ENCODE measurements at places on chromosomes 5 and 9.

DNA sequence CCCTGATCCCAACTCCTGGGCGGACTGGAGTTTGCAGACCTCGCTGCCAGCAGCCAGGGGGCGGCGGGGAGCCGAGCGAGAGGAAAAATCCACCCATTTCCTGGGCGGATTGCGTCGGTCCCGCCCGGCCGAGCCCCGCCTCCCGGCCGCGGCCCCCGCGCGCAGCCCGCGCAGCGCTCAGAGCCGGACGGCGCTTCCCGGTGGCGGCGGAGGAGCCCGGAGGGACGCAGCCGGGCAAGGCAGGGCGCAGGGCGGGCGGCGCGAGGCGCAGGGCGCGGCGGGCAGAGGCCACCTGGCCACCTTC lies at the start of gene OLFM1:
Gene OLFM1 (plus strand): TSS at position 180 of the 304 bp plus-strand sequence. CDS start 322 bp downstream, outside the sequence.
- no peaks in the 10 kb centered on the region for H3K36me3 ChIP-seq
- no peak within 1 kb of the TSS for H3K4me3 ChIP-seq
- H3K27me3 ChIP-seq: peaks cover 46% of the 10 kb centered on the region

DNA sequence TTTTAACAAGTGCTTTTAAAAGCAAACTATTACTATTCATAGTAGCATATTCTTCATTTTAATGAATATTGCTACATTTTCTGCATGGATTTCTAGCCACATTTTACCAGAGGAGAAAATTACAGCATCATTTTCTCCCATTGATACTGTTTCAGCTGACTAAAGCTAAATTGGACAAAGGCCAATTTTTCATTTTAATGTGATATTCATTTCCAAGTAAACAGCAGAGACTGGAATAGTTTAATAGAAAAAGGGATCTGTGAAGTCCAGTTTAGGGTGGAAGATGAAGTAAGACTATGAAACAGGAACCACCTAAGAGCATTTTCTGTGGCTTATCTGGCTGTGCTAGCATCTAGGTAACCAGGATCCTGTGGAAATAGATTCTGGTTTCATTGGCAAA lies 128.1 kb downstream of the GIN1 start:
- H3K27ac ChIP-seq: no peak overlapping the region
- H3K36me3 ChIP-seq: peaks cover 6% of the 10 kb centered on the region
- H3K4me3 ChIP-seq: no peak overlapping the region
- no peaks in the 10 kb centered on the region for H3K27me3 ChIP-seq
- H3K4me1 ChIP-seq: peaks cover 5% of the 10 kb centered on the region

DNA sequence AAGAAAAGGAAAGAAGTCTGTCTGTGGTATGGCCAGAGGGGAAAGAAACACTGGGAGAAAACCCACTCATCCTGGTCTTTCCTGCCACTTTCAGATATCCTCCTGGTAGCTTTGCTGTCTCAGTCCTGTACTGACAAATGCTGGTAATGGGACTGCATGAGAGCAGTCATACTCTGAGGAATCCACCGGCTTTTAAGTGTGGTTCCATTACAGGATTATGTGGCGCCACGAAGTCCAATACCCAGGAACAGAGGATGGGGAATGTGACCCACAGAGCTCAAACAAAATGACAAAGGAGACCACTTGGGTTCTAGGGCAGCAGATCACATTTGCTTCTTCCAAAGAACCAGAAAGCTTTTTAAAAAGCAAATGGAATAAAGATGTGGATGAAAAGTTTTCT lies 26.3 kb upstream of the FBP1 start:
- H3K27me3 ChIP-seq: peaks cover 13% of the 10 kb centered on the region
- peaks cover 14% of the 10 kb centered on the region for H3K4me1 ChIP-seq
- H3K27ac ChIP-seq: no peak overlapping the region

GRCh38 chr9:69919461-69920061 lies 98.9 kb downstream of the CFAP95 start:
- H3K27me3 ChIP-seq: peaks cover 19% of the 10 kb centered on the region
- H3K4me3 ChIP-seq: no peak overlapping the region
- no peaks in the 10 kb centered on the region for H3K36me3 ChIP-seq
- H3K4me1 ChIP-seq: no peaks in the 10 kb centered on the region

DNA sequence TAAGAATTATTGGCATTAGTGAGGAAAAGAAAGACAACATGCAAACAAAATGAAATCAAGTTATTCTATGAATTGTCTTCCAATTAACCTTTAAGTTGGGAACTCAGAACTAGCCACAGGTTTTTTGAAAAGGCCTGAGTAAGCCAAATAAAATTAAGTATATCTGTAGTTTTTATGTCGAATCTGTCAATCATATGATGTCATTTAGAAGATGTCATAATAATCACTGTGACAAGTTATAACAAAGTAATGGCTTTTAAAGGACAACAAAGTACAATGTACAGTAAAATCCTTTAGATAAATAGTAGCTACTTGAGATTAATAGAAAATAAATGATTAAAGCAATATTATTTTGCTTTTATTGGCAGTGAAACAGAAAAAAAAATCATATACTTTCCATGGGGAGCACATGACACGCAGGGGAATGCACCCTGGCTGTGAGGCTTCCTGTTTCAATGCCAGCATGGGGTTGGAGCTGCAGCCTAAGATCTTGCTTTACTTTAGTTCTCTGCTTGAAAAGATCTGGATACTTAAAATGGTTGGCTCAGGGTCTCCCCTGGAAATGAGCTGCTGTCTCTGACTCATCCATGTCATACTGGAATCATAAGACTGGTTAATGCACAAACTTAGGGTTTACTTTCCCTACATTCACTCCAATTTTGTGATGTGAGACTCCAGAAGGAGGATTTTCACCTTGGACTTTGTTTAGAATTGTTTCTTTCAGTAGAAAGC lies 284.3 kb downstream of the TAF11L14 start:
- H3K27ac ChIP-seq: no peak overlapping the region
- H3K27me3 ChIP-seq: no peaks in the 10 kb centered on the region
- H3K4me3 ChIP-seq: no peak overlapping the region
- no peaks in the 10 kb centered on the region for H3K4me1 ChIP-seq

DNA sequence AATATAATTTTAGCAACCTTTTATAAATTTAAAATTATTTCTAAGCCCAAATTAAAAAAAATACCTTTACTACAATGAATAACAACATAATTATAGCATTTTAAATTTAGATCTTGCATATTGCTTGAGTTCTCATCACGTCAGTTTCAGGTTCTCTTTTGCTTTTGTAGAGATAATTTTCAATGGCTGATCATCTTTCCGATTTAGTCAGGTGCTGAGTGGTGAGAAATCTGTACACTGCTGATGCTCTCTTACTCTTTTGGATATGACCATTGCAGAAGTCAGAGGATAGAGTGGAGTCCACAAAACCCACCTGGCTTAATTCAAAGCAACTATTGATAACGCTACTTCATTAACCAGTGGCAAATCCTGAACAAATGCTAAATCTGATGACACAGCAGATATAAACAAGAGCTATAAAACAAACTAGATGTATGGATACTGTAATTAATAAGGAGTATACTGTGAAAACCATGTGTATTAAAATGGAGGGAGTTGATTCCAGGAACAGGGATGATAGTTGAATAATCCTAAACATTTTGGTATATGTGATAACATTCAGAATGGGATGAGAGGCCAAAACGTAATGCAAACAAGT lies 394.8 kb downstream of the CSNK1G3 start:
- H3K4me3 ChIP-seq: no peak overlapping the region
- DNase-seq: no peak
- H3K4me1 ChIP-seq: no peaks in the 10 kb centered on the region
- H3K27me3 ChIP-seq: no peaks in the 10 kb centered on the region
- no peak overlapping the region for H3K27ac ChIP-seq
- no peaks in the 10 kb centered on the region for H3K36me3 ChIP-seq

DNA sequence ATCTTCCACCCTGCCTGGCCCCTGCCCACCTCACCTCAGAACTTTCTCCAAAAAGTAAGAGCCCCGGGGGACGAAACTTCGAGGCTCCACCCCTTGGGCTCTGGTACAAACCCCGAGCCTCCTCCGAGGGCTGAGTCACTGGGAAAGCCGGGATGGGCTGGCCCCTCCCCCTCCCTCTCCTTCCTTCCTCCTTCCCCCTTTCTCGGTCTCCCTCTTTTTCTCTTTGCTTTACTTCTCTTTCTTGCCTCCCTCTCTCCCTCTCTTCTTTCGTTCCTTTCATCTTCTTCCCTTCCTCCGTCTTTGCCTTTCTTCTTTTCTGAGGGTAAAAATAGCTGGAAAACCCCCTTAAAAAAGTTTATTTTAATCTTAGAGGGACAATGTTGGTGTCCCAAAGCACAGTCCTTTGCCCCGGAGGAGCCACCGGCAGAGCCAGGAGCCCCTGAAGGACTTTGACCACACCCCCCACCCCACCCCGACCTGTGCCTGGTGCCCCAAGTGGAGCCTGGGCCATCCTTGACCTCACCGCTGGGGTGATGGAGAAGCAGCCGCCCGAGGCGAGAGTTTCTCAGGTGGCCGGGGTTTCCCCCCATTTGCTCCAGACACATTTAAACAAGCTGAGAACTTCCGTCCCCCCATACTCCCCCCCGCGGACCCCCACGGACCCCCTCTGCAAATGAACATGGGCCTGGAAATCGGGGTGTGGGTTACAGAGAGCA lies 5.7 kb upstream of the NOTCH1 start:
- H3K27me3 ChIP-seq: peaks cover 7% of the 10 kb centered on the region
- H3K36me3 ChIP-seq: no peaks in the 10 kb centered on the region
- no peak for DNase-seq
- peaks cover 19% of the 10 kb centered on the region for H3K4me1 ChIP-seq

DNA sequence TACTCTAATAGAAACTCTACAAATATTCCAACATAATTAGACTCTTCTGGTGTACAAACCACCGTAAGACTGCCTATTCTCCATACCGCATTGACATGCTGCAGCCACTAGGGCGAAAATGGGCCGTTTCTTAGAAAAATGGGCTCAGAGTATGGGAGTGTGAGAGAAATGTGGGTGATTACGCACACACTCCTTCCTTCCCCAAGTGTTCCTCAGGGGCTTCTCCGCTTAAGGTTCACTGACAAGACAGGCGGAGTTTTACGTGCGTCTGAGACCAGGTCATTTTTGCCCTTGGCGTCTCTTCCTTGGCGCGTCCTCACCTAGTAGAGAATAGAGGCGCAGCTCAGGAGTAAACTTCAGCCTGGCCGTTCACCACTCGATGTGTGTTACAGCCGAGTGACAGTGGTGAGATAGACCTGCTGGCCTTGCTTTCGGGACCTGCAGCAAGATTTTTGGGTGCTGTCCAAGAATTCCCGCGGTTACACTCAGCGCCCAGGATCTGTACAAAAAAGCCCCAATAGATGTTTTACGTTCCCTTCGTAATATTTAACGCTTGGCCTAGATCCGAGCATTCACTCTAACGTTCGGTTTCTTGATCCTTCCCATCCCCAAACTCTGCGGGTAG lies 1.8 kb upstream of the NTRK2 start:
- H3K27me3 ChIP-seq: peaks cover 60% of the 10 kb centered on the region
- peaks cover 16% of the 10 kb centered on the region for H3K4me1 ChIP-seq
- H3K36me3 ChIP-seq: no peaks in the 10 kb centered on the region
- H3K27ac ChIP-seq: no peak overlapping the region
- no peak for DNase-seq

- H3K36me3 ChIP-seq: peaks cover 5% of the 10 kb centered on the region
- H3K27me3 ChIP-seq: peaks cover 3% of the 10 kb centered on the region
- no peak overlapping the region for H3K4me3 ChIP-seq
- DNase-seq: no peak
- H3K4me1 ChIP-seq: no peaks in the 10 kb centered on the region
These were observed 88.0 kb downstream of the DAP start for GRCh38 chr5:10673017-10673389.

- DNase-seq: peak; percentile 38
- H3K27me3 ChIP-seq: no peaks in the 10 kb centered on the region
- no peak overlapping the region for H3K4me3 ChIP-seq
- H3K4me1 ChIP-seq: peaks cover 3% of the 10 kb centered on the region
These were observed 26.2 kb downstream of the CARNMT1 start for GRCh38 chr9:75001719-75002421.

DNA sequence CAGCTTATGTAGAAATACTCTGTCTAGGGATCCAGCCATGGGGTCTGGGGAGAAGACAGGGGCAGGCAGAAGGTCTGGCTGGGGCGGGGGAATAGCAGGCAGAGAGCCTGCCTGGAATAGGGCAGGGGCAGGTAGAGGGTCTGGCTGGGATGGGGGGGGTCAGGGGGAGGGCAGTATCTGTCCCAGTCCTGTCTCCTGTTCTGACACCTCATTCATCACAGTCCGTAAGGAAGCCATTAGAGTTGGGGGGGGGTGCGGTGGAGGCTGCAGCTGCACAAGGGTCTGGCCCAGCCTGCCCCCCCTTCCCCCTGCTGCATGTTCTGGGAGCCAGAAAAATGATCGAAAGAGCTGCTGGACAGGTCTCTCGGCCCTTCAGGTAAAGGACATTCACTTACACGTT lies 32.6 kb downstream of the CNTFR start:
- no peak overlapping the region for H3K4me3 ChIP-seq
- no peak overlapping the region for H3K27ac ChIP-seq
- peaks cover 7% of the 10 kb centered on the region for H3K27me3 ChIP-seq
- H3K4me1 ChIP-seq: no peaks in the 10 kb centered on the region
- H3K36me3 ChIP-seq: no peaks in the 10 kb centered on the region

- no peaks in the 10 kb centered on the region for H3K27me3 ChIP-seq
- no peaks in the 10 kb centered on the region for H3K36me3 ChIP-seq
- no peak overlapping the region for H3K4me3 ChIP-seq
- H3K4me1 ChIP-seq: no peaks in the 10 kb centered on the region
These were observed 77.8 kb downstream of the ADCY2 start for GRCh38 chr5:7473668-7474215.

DNA sequence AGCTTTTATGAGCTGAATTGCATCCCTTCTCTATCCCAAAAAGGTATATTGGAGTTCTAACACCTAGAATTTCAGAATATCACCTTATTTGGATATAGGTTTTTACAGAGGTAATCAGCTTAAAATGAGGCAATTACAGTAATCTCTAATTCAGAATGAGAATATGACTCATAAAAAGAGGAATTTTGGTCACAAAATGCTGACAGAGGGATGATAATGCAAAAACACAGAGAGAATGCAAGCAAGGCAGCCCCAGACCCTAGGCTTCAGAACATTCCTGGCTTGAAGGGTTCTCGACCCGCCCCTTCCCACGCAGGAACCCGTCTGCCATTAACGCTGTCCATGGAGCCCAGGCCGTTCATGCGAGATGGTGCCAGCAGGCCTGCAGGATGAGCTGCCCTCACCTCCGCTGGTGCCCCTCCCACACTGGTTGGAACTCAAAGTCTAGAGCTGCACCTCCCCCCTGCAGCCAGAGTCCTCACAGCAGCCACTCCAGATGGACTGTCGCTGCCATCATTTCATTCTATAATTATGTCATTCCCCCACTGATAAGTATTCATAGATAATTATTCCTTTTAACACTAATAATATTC lies 1173.4 kb upstream of the ACO1 start:
- H3K36me3 ChIP-seq: no peaks in the 10 kb centered on the region
- no peaks in the 10 kb centered on the region for H3K27me3 ChIP-seq
- DNase-seq: no peak
- no peak overlapping the region for H3K27ac ChIP-seq

DNA sequence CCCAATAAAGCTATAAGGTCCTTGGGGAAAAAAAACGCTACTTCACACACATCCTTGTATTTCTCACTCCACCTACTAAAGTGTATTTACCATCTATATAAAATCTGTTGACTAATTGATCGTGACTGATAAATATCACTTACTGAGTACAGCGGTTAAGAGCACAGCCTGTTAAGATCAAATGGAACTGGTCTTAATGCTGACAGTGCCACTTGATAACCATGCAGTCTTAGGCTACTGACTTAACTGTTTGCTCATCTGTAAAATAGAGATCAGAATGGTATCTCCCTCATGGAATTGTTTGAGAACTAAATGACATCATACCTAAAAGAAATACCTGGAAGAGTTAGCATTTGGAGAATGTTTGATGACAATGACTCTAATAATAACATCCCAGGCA lies 67.5 kb downstream of the ZFAND5 start:
- peaks cover 10% of the 10 kb centered on the region for H3K36me3 ChIP-seq
- no peak for DNase-seq
- peaks cover 16% of the 10 kb centered on the region for H3K4me1 ChIP-seq
- no peak overlapping the region for H3K4me3 ChIP-seq

Data from activated CD4-positive, alpha-beta T cell treated with anti-CD3 and anti-CD28 coated beads, Interleukin-2, amount 10 ng/mL, durations not matched to agents 7 days and 5 days (primary cell).